HS-27A (cell line): ENCODE measurements at places on chromosomes 2 and 18.

DNA sequence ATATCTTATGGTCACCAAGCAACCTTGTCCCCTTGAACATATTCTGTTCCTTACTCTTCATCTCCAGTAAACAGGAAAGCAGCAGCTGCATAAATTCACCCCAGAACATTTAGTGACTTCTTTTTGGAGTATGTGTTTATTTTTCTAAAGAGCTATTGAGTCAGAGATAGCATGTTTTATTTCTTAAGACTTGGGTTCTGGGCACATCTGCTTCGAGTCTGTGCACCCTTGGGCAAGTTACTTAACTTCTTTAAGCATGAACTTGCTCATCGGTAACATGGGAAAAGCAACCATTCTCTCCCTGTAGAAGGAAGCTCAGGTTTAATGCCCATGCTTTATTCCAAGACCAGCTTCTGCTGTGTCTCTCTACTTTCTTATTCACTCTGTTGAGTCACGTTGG is 309.3 kb upstream of the MEX3C start:
- no peak for DNase-seq

DNA sequence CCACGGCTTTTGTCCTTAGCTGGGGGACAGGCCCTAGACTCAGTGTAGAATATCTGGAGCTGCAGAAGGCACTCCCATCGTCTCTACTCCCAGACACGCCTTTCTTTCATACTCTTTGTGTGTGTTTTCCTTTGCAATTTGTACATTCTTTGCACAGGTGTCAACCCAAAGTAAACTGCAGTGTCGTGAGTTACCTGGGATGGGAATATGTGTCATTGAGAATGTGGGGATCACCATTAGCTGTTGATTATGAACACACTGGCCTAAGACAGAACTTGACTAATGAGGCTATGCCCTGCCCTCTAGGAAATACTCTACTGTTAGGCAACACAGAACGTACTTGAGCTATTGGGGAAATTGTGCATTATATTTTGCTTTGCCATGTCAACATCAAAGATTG is 233.3 kb downstream of the SETBP1 start:
- no peak for DNase-seq

DNA sequence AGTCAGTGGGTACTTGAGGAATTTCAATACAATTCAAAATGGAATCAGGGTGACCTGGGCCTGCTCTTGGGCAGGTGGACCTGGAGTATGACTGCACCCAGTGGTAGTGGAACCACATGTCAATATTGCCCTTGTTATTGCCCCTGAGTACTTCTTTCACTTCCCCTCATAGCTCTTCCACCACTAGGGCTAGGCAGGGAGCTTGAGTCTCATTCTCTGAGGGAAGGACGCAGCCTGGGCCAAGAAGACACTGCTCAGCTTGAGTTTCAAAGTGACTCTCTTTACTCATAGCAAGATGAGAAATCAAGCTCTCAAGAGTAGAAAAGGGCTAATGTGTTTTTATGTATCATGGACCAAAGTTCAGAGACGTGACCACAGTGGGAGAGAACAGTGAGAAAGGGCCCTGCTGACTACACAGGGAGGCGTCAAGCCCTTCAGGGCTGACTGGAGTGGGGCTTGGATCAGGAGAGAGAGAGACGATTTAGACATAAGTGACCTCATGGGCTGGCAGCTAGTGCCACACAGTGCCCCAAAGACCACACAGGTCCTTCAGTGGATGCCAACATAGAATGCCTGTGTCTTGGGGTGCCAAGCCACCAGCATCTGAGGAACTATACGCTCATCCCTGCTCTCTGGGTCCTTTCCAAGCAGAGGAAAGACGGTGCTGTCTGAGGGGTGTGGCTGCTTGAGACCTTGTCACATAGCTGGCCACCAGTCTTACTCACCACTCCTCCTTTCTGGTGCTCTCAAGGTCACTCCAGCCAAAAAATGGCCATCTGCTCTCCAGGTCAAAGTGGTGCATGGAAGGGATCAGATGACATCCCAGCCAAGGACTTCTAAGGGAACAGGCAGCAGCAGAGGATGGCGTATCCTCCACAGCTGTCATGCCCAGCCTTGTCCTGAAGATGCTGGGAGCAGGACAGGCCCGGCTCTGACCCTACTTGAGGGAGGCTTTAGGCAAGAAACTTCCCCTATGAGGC is 13.0 kb downstream of the PTMA start:
- no peak for DNase-seq

DNA sequence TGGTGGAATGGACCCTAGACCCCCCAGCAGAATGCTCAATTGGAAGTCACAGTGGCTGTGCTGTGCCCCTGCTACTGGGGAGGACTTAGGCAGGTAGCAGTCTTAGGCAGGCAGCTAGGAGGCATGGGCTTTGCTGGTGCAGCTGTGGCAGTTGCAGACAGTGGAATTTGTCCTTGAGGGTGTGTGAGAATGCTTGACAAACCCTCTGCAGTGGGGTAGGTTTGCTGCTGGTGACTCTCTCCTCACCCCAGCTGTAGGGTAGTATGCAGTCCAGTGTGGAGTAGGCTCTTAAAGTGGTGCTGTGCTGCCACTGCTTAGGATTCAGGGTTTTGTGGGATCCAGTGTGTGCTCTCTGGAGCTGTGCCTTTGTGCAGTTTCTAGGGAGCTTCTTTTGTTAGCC is 61.3 kb downstream of the NUP35 start:
- no peak for DNase-seq

GRCh38 chr2:212535996-212536816 is 2.4 kb downstream of the ERBB4 start:
- no peak for DNase-seq

GRCh38 chr2:5235701-5236100 is 456.5 kb upstream of the SOX11 start:
- no peak for DNase-seq
